B cell (primary cell): ENCODE measurements at places on chromosomes 5 and 9. TPM values are rescaled to one million over a fixed set of nuclear protein-coding genes. Genes with fewer than 3 reads are reported as not detected.

Gene TMEM171
- not detected in 2 replicates for total RNA-seq

Gene KIF20A
- total RNA-seq, result 0.47 TPM in 1 of 2 replicates, not detected in the other

DNA sequence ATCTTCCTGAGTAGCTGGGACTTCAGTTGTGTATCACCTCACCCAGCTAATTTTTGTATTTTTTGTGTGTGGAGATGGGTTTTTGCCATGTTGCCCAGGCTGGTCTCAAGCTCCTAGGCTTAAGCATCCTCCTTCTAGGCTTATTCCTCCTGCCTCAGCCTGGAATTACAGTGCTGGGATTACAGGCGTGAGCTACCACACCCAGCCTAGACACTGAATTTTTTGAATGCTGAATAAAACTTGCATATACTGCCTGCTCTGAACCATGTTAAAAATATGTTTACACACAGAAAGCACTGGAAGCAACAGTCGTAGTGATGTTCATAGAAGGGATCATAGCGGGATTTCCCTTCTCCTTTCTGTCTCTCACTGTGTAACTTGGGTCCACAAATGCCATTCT is 121.3 kb upstream of the ICE1 start:
- no peak for DNase-seq

DNA sequence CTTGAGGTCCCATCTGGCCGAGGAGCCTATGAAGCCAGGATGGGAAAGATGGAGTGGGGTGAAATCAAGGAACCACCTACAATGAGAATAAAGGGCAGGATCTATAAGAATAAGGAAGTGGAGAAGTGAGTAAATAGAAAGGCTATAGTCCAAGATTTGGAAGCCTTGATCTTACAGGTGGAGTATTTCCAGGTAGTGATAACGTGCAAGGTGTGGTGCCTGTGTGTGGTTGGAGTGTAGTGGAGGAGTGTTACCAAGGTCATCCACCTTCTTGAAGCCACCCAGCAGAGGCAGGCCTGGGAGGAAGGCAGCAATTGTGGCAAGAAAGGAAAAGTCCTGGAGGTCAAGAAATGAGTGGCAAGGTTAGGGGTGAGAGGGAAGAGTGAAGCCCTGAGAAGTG is 72.9 kb downstream of the IQGAP2 start:
- DNase-seq, result no peak
